Heart right ventricle (tissue), 16 donors: ENCODE measurements at places on chromosomes 2 and 18. TPM values are rescaled to one million over a fixed set of nuclear protein-coding genes. Genes with fewer than 3 reads are reported as not detected.

Gene ABCB11
- 0.01 TPM for polyA plus RNA-seq

Gene C2orf66
- not detected for polyA plus RNA-seq

Gene GPAT2
- 9.2 TPM for polyA plus RNA-seq

Gene FIGLA
- 0.51 TPM for polyA plus RNA-seq

Gene RNU2-63P
- polyA plus RNA-seq, result not detected

Gene ALLC
- polyA plus RNA-seq, result 0.59 TPM

Gene WDR54
- polyA plus RNA-seq, result 8.7 TPM

- DNase-seq, result no peak
Observed at GRCh38 chr2:39902103-39902502, 123.0 kb upstream of the THUMPD2 start.

GRCh38 chr2:11630855-11631254 is 39.1 kb downstream of the NTSR2 start:
- no peak for DNase-seq

- no peak for DNase-seq
Observed at GRCh38 chr2:174675615-174676014, 78.0 kb upstream of the WIPF1 start.

- DNase-seq, result no peak
Observed at GRCh38 chr2:216799873-216800431, 59.9 kb downstream of the TNP1 start.

GRCh38 chr18:12048827-12049175 is 44.8 kb upstream of the ANKRD62 start:
- no peak for DNase-seq
